ENCODE measurements at places on chromosomes 2 and 18.

GRCh38 chr2:126804347-126804746 is 94.3 kb upstream of the TEX51 start:
- no peak for DNase-seq

DNA sequence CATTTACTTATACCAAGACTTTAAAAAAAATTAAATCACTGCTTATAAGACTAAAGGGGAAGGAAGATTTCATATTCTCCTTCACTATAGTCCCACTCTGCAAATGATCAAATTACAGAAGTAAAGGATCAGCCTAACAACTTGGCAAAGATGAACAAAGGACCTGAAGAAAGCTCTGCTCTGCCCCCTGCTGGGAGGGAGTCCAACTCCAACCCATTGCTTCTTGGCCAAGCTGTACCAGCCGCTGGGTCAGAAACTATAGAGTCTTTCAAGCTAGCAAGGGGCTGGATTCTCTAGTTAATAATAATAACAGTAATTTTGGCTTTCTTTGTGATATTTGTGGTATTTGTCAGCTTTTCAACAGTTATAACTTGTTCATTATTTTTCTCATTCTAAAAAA is 927.0 kb upstream of the CRIM1 start:
- DNase-seq, result no peak

GRCh38 chr2:228446734-228447133 is 265.2 kb upstream of the SPHKAP start:
- peak; percentile 3 for DNase-seq

GRCh38 chr2:39755466-39755865 is 23.6 kb downstream of the THUMPD2 start:
- DNase-seq, result no peak

DNA sequence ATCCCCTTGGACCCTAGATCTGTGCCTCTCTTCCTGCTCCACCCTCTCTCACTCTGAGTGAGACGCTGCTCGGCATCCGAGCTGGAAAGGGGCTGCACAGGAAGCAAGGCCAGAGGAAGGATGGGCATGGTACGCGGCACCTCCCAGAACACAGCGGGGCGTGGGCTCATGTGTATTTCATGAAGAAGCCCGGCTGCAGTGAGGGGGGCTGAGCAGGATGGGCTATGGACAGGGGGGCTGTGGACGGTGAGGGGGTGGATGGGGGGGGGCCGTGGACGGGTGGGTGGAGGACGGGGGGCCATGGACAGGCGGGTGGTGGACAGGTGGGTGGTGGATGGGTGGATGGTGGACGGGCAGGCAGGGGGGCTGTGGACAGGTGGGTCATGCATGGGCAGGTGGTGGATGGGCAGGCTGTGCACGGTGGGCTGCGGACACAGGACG is 28.5 kb downstream of the SLC66A2 start:
- no peak for DNase-seq

DNA sequence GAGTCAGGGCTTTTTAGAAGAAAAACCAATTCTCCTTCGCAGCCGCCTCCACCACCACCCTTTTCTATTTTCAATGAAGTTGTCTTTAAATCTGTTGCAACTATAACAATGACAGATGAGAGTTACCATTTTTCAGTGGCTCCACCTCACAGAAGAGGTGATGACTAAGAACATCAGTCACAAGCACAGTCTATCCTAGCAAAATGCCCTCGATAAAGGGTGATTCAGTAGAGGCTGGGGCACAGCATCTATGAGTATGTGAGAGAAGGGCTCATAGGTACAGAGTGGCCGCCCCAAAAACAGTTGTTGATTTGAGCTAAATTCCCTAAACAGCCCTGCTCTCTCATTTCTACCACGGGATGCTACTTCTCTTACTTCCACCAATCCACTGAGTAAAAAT is 310.8 kb upstream of the MGAT5 start:
- DNase-seq, result no peak

DNA sequence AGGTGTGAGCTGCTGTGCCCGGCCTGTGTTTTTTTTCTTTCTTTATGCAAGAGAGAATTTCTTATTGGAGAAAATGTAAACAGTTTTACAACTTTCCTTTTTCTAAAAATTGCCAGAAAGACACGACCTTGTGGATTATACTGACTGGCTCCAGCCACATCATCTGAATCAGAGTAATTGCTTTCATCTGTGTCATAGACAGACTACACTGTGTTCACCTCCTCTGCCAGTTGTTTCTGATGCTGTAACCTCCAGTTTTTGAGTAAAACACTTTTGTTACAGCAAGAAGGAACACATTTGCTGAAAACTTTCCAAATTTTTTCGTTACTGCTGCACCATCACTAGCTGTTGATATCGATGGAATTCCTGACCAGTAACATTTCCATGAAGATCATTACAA is 43.9 kb upstream of the PLEKHM3 start:
- DNase-seq, result no peak

GRCh38 chr18:8756571-8756970 is 51.2 kb downstream of the MTCL1 start:
- no peak for DNase-seq

DNA sequence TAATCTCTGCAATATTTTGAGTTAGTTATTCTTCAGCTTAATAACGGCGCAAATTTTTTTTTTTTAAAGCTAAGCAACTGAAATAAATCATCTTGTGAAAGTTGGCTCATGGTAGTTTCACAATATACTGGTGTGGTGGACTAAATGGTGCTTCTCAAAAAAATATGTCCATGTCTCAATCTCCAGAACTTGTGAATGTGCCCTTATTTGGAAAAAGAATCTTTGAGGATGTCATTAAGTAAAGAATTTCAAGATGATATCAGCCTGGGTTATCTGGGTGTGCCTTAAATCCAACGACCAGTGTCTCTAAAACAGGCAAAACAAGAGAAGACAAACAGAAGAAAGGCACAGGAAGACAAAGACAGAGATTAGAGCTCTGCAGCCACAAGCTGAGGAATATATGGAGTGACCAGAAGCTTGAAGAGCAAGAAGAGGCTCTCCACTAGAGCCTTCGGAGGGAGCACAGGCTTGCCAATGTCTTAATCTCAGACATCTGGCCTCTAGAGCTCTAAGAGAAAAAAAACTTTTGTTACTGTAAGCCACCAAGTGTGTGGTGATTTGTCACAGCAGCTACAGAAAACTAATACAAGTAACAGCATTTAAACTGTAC is 71.4 kb downstream of the HNMT start:
- peak; percentile 18 for DNase-seq

DNA sequence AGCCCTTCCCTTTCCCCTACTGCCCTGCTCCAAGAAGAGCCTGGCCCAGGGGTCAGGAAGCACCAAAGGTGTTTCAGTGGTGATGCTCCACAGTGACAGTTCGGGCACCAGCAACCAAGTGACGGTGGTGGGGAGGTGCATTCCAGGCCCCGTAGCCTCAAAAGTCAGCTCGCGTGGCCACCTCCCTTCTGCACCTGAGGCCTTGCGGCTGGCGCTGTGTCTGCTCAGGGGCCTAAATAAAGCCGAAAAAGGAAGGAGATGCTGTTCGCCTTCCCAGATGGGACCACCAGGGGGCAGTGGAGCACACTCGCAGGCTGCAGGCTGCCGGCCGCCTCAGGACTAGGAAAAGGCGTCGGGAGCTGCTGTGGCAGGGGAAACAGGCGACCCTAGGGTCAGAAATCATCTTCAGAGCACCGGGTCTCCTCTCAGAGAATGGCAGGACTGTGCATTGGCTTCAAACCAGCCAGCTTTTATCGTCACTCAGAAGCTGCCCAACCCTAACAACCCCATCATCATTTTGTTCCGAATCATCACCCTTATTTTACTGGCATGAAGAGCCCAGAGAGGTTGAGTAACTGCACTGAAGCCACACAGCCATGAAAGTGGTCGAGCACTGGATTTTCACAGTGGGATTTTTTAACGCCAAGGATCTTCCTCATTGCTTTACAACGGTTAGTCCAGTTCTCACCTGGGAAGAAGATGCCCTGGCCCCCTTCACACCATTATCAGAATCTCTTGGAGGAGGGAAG is 213.0 kb upstream of the CELF4 start:
- DNase-seq, result peak; percentile 27

GRCh38 chr18:11383381-11383780 is 226.0 kb upstream of the SLC35G4 start:
- DNase-seq, result no peak
